ENCODE measurements at places on chromosomes 12 and 14.

- DNase-seq: no peak
Measured at GRCh38 chr14:86404989-86405649, 875.2 kb downstream of the FLRT2 start.

DNA sequence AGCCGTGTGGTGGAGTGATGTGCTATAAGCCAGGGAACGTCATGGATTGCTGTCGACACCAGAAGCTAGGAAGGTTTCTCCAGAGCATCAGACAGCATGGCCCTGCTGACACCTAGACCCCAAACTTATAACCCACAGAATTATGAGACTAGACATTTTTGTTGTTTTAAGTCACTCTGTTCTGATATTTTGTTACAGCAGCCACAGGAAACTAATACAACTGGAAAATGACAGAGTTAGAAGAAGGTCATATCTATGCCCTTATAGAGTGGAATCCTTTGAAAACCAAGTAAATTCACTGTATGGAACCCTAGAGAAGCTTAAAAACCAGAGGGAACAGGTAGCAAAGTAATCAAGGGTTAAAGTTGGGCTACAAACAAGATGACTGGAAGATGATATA is 42.5 kb downstream of the SPTLC2 start:
- no peak for DNase-seq

DNA sequence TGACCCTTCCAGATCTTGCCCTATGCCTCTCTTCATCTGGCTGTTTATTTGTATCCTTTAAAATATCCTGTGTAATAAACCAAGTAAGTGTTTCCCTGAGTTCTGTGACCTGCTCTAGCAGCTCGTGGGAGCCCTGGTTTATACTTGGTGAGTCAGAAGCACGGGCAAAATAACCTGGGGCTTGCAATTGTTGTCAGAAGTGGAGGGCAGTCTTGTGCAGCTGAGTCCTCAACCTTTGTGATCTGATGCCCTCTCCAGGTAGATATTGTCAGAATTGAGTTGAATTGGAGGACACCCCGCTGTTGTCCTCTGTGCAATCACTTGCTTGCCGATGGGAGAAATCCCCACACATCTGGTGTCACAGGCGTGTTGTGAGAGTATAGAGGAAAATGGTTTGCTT is 62.5 kb upstream of the PRICKLE1 start:
- no peak for DNase-seq

DNA sequence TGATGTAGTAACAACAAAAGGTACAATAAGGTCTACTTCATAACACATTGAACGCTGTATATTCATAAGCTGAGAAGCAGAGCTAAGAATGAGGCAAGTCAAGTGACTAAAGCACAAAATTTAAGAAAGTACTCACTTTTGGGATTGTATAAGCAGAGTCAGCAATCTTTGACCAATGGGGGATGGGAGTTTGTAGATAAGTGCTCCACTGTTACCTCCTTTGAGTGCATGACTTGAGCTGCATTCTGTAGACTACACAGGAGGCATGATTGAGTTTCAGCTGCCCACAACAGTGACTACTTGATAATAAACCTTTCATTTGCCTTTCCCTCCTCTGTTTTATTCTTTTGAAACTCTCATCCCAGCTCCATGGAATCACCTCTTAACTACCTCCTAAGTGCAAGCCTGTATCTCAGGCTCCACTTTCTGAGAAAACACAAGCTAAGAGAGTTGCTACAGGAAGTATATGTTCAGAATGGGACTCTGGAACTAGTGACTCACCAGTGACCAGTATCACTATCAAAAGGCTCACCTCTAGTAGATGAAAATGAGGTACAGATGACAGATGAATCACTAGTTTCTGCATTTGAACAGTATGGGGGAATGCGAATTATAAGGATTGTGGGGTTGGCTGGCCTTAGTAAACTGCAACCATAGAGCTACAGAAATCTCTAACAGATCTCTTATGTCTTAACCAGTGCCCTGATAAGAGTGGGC is 49.2 kb downstream of the SLC35F4 start:
- peak; percentile 30 for DNase-seq

GRCh38 chr12:92971859-92972524 is 42.9 kb upstream of the EEA1 start:
- peak; percentile 89 for DNase-seq

- DNase-seq: no peak
Measured at GRCh38 chr14:51628238-51628637, 23.5 kb upstream of the FRMD6 start.

- DNase-seq: no peak
Measured at GRCh38 chr12:101619026-101619786, 24.4 kb downstream of the MYBPC1 start.

DNA sequence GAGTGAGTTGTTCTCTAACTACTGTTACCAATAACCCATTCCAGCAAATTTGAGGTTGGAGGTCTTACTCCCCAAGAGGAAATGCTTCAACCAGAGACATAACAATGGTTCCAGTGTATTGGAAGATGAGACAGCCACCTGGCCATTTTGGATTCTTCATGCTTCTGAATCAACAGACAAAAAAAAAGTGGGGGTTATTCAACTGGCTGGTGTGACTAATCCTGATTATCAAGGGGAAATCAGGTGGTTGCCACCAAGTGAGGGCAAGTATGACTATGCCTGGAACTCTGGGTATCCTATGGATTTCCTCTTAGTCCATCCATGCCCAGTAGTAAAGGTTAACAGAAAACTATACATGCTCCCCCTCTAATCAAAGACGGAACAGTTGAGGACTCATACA is 29.9 kb upstream of the ZNF641 start:
- no peak for DNase-seq

DNA sequence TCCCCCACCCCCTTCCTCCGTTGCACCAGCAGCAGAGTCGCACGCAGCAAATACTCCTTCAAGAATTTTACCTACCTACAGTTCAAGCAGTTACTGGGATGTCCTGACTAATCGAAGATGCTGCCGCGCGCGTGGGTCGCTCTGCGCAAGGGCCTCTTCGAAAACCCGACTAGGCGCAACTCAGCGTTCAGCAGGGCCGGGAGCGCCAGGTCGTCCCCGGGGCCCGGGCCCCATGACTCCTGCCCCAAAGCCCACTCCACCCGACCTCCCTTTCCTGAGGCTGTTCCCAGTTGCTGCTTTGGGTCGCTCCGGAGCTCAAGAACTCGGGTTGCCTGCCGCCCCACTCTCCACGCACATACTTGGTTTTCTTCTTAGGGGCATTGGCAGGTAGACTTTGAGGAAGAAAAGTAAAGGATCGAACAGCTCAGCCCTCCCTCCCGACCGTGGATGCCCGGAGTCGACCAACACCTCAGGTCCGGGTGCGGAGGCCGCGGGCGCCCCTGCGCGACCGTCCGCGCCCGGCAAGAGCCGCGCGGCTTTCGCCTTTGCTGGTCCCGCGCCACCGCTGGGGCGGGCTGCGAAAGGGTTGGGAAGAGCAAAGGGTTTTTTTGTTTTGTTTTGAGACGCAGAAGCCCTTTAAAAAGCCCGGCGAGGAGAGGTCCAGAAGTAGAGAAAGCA is 1.9 kb downstream of the BMP4 start:
- DNase-seq: no peak

DNA sequence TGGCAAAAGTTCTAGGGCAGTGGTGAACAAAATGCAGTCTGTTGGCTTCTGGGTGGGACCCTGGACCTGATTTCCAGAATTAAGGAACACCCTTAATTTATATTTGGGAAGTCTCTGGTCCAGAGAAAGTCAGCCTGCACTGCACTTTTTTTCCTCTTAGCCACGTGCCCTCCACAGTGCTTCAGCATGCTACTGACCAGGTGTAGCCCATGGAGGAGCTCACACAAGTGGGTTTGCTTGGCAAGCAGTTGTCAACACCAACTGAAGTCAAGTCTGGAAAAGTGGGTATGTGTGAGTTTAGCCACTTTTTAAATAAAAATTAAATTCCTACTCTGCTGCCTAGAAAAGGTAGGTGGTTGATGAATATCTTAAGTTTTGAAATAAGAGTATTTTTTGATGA is 111.3 kb downstream of the DAAM1 start:
- no peak for DNase-seq

Measured in RCC 7860 (cell line).